NCI-H345 (cell line): ENCODE measurements at places on chromosomes 12 and 14.

DNA sequence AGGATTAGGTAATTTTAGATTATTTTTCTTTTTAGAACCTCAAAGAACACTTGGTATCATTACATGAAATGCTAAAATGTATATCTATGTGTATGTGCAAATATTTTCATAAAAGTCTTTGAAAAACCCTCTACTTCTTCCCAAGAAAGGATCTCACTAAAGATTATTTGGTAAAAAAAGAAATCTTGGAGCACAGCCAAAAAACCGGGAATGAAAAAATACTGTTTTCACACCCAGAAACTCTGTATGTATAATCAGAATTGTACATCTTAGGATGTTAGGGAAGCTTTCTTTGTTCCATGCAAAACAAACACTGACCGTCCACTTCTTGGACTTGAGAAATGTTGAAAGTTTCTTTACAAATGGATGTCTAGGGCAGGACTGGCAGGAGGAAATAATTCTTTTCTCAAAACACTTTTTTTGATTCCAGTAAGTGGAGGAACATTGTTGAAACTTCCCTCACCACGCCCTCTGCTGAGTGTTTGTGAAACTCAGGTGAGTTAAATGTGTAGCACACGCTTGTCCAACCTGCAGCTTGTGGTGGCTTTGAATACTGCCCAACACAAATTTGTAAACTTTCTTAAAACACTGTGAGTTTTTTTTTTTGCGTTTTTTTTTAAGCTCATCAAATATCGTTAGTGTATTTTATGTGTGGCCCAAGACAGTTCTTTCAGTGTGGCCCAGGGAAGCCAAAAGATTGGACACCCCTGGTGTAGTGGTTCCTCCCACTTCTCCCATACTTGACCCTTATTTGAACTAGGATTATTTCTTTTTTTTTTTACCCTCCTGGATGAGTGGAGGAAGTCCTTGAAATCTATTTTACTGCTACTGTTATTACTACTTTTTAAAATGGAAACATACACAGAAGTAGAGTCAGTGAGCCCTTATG, 26.6 kb downstream of the FBXO34 start:
- DNase-seq: no peak

DNA sequence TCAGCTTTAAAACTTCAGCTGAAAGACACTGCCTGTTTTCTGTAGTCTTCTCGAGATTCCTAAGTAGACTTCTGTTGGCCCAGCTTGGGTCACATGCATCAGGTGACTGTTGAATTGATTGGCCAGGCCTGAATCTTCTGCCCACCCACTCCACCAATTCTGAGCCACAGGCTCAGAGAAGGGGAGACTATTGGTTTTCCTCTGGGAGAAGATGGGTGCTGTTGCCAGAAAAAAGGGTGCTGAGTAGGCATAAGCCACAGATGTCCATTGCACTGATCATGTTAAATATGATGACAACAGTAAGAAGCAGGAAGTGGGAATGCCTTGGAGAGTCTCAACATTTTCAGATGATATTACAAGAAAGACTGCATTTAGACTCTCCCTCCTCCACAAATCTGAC, 6.8 kb upstream of the SPTLC2 start:
- no peak for DNase-seq

DNA sequence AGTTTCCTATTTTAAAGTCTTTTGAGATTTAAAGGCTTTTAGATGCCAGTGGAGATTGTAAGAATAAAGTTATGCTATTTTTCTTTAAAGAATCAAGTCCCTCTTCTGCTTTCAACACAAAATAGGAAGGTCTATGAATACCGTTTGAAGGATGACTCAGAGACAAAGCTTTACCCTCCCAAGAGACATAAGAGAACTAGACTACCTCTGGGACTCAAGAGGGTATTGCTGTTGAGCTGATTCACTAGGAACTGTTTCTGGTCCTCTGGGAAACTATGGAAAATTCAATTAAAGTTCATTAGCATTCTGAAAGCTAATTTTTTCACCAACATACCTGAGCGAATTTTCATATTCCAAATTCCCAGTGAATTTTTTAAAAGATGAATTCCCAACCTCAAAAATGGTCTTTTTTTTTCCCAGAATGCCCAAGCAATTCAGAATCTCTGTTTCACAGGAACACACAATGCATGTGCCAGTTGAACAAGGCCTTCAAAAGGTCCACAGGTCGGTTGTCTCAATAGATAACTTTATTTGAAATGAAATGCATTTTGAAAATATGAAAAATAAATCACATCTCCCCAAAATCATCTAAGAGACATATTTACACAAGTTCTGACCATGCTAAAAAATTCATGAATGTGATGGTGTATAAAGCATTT, 6.5 kb downstream of the PHLDA1 start:
- no peak for DNase-seq

- DNase-seq: no peak
These were observed 100.4 kb downstream of the EFCAB11 start for GRCh38 chr14:89853936-89854693.

DNA sequence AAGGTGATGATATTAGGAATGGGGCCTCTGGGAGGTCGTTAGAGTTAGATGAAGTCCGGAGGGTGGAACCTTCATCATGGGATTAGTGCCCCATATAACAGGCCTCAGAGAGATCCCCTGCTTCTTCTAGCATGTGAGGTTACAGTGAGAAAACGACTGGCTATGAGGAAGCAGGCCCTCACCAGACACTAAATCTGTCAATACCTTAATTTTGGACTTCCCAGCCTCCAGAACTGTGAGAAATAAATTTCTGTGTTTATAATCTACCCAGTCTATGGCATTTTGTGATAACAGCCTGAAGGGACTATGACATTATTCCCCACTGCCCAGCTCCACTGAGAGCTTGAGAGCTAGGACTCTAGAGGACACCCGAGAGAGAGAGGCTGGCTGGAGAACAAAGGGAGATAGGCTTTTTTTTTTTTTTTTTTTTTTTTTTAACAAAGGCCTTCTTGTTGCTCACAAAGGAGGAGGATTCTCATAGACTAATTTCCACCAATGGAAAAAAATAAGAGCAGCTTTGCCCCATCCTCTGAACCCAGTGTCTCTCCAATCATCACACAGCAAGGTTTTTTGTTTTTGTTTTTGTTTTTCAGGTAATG, 87.8 kb upstream of the EEA1 start:
- no peak for DNase-seq

- no peak for DNase-seq
These were observed 206.2 kb downstream of the CHST11 start for GRCh38 chr12:104662908-104663307.

DNA sequence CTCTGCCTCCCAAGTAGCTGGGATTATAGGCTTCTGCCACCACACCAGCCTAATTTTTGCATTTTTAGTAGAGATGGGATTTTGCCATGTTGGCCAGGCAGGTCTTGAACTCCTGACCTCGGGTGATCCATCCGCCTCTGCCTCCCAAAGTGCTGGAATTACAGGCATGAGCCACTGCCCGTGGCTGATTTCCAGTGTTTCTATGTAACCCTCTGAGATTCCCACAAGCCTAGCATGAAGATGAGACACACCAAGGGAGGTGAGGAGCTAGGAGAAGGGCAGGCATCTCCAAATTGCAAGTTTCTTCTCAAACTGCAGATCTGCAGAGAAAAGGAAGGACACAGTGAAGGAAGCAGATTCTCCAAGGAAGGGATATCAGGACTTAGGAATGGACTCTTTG, 125.0 kb downstream of the CACNA1C start:
- no peak for DNase-seq

GRCh38 chr12:15276088-15276698, 46.1 kb upstream of the PTPRO start:
- peak; percentile 50 for DNase-seq

GRCh38 chr12:9381619-9382018, 173.4 kb upstream of the PZP start:
- no peak for DNase-seq

DNA sequence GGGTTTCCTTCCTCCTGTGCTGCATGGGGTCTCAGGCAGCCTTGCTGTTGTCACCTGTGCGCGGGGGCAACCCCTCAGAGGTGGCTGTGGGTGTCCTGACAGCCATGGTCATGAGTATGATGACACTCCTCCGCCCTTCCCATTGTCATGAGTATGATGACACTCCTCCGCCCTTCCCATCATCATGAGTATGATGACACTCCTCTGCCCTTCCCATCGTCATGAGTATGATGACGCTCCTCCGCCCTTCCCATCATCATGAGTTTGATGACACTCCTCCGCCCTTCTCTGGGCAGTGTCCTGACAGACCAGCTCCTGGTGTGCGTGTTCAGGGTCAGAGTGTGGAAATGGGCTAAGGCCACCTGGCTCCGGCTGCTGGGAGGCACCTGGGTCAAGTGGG, 40.0 kb downstream of the FBRSL1 start:
- no peak for DNase-seq

DNA sequence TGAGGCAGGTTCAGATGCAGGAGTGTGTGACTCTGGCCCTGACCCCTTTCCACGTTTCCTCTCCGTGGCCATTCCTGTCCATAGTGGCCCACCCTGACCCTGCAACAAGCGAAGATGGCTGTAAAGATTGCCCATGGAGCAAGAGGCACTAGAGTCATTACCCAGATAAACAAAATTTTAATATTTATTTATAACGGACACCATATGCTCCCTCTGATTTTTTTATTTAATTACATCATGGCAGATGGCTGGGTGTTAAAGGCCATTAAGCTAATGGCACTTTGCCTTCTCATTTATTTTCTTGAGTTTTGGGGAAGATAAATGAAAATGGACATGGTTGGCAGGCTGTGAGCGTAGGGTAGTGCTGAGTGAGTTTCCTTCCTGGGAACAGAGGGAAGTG, 58.7 kb downstream of the WSCD2 start:
- DNase-seq: no peak

- peak; percentile 7 for DNase-seq
These were observed 11.2 kb upstream of the FKBP11 start for GRCh38 chr12:48936379-48936979.

DNA sequence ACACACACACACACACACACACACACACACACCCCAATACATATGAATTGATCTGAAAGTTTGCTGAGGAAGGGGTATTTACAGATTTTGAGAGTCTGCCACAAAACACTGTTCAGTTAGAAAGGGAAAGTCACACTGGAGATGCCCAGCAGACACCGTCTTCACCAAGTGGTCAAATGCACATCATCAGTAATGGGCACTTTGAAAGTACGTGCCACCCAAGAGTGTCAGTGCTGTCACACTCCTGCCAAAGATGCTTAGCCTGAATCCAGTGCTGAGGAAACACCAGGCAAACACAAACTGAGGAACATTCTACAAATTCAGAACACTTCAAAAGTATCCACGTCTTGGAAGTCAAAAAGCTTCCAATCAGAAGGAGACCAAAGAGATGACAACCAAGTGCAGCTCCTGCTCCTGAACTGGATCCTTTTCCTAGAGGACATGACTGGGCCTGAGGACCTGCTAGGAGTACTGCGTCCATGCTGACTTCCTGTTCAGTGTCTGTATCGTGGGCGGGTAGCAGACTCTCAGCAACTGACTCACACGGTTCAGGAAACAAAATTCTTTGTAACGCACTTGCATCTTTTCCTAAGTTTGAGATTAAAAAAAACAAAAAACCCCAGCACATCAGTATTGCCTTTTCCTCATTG, 18.6 kb downstream of the PSMC1 start:
- DNase-seq: no peak

- DNase-seq: no peak
These were observed 143.8 kb downstream of the MED13L start for GRCh38 chr12:116133636-116134214.

DNA sequence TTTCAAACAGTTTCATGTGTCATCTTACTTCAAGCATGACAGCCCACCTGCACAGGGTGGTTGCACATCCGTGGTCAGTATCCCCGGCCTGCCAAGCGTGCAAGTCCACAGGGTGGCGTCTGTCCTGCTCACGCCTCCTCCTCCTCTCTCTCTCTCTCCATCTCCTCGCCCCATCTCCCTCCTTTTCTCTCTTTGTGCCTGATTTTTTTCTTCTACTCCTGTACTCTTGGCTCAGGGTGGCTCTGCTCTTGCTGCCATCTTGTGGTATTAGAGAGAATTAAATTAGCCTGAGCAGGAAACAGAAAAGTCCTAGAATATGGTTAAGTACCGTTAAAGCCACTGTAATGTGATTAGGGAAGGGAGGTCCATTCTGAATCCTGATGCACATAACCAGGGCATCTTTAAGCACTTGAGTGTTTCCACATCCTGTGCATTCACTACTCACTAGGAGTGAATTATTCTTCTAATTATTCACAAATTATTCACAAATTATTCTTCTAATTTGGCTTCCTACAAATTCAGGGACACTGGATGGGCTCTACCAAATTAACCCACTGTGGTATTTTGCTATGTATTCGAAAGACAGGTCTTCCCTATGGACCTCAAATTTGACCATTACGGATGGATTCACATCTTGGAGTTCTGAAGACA, 25.5 kb upstream of the DTX1 start:
- DNase-seq: peak; percentile 49
